NCI-H1436 treated with DMSO at 0.1 percent for 48 hours (cell line): ENCODE measurements at places on chromosomes 6 and 20.

GRCh38 chr6:39841291-39841690 is 49.1 kb downstream of the DAAM2 start:
- peak; percentile 16 for DNase-seq

GRCh38 chr6:33994472-33995308 is 151.2 kb downstream of the GRM4 start:
- DNase-seq = peak; percentile 49

- no peak for DNase-seq
Observed at GRCh38 chr20:15618110-15618509, 955.1 kb downstream of the KIF16B start.

DNA sequence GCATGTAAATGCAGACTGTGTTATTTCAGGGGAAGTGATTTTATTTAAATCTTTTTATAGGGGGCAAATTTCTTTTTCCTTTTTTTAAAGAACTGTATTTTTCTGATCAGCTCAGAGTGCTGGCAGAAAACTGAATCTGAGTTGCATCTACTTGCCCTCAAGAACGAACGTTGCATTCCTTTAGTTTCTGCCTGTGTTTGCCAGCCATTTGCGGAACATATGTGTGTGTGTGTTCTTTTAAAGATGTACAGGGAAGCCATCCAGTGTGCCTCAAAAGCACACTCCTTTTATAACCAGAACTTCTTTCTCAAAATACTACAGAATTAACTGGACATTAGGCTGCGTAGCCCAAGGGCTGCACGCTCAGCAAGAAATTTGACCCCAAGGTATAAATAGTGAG is 25.8 kb upstream of the INSM1 start:
- no peak for DNase-seq

GRCh38 chr6:166736634-166737033 is 109.6 kb upstream of the RPS6KA2 start:
- DNase-seq = no peak

DNA sequence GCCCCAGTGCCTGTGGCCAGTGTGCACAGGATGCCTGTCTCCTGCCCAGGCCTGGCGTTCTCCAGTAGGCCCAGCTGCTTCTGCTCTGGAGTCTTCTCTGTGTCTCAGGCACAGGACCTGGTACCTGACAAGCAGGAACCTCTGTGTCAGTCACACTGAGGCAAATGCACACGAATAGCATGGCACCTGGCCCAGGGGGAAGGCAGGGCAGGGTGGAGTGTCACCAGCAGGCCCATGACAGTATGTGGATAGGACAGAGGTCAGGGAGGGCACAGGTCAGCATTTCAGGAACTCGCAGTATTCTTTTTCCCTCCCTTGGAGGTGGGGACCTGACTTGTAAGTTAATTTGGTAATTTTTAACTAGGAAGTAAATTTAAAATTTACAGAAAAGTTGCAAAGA is 5.6 kb downstream of the PSMG4 start:
- no peak for DNase-seq

- no peak for DNase-seq
Observed at GRCh38 chr6:145924600-145924999, 39.6 kb downstream of the SHPRH start.

GRCh38 chr6:39527792-39528564 is 197.2 kb downstream of the KIF6 start:
- no peak for DNase-seq

DNA sequence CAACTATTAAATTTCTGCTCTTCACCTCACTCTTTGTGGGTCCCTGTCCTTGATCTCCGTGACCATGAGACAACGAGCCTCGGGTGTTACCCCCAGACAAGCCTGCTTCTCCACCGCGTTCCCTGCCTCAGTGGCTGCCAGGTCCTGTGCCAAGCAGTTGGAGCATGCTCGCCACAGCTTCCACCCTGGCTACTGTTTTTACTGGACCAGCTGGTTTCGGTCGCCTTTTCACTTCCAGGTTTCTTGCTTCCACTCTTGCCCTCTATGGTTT is 5.6 kb downstream of the TP53RK start:
- DNase-seq = no peak

DNA sequence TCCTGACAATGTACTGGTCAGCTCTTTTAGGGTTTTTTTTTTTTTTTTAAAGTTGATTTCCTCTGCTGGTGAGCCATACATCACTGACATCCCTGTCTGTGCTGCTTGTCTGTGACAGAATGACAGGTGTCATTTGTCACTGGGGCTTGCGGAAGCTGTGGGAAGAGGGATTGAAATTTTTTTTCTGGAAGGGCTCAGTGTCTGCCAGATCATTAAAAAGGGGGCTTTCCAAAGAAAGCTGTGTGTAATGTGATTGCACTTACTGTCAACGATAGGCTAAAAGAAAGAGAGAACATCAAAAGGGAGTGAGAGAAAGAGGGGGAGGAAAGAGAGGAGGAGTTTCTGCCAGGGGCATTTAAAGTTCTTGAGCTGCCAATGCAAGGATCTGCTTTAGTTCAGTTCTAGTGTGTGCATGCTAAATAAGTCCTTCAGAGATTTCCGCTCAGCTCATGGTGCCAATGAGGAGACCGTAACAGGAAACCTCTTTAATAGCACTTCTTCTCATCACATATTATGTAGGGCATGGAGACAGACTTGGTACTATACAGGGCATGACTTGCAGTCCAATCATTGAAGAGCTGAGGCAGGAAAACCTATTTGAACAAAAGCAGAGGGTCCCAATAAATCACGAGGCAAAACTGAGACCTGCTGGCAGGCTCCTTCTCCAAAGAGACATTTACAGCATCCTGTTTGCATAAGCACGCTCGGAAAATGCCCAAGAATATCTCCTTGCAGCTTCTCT is 177.2 kb downstream of the TSHZ2 start:
- peak; percentile 39 for DNase-seq

DNA sequence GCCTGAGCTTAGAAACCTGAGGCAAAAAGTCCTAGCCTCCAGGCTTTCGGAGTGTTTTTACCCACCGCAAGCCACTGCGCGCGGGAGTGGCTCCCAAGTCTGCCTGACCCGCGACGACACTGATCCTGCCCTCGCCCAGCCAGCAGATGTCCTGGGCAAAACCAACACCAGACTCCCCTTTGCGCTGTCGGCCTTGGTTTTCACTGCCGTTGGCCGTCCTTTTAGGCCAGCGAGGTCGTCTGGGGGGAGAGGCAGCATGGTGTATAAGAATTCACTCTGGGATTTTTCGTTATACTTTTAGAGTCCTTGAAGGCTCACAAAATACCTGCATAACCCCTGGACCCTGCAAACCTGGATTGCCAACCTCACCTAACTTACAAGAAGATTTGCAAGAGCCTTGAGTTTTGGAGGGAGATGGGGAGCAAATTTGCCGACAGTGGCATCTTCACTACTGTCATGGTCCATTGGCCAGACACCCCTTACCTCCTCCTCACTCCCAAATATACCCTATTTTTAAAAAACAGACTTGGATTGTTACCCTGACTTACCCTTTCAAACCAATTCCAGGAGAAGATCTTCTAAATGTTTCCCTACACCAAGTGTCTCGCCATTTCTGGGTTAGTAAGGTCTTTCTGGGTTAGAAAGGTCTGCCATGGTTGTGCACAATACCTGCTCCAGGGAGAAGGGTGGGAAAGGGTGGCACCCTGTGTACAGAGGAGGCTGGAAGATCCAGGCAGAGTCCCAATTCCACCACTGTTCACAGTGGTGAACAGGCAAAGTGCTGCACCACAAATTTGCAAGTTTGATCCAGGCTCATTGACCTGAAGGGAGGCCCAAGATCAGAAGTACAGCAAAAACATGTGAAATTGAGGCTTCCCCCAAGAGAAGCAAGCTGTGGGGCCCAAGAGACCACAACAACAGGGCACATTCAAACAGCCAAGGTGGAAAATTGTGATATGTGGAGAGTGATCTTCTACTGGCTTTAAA is 4.4 kb downstream of the FOXA2 start:
- no peak for DNase-seq

GRCh38 chr6:124297507-124297906 is 493.8 kb downstream of the NKAIN2 start:
- no peak for DNase-seq

DNA sequence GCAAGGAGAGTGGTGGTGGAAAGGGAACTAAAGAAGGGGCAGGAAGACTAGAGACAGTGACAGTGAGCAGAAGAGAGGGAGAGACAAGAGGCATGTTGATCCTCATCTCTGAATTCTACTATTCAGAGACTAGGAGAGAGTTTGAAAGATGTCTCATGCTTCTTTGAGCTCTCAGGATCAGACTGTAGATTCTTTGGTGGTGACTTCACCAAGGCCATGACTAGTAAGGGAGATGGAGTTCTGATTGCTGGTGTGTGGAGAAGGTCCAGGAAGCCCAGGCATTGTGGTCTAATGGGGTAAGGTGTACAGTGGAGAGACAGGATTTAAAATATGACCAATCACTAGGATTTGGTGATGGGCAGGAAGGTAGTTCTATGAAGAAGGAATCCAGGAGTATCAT is 713 bp downstream of the WFDC9 start:
- DNase-seq = no peak
